ENCODE measurements at places on chromosomes 4 and X. TPM values are rescaled to one million over a fixed set of nuclear protein-coding genes. Genes with fewer than 3 reads are reported as not detected.

UGT2B10 gene
- total RNA-seq = not detected

KLB gene
- total RNA-seq = under 0.01 TPM

GABRA4 gene
- total RNA-seq = not detected

FGG gene
- not detected for total RNA-seq
